ENCODE measurements at places on chromosomes 2 and 18.
A peak's percentile ranks its signal among the peaks of the same experiment; 100 is the strongest.

- DNase-seq: no peak
These were observed 63.9 kb downstream of the GYPC start for GRCh38 chr2:126719833-126720351.

DNA sequence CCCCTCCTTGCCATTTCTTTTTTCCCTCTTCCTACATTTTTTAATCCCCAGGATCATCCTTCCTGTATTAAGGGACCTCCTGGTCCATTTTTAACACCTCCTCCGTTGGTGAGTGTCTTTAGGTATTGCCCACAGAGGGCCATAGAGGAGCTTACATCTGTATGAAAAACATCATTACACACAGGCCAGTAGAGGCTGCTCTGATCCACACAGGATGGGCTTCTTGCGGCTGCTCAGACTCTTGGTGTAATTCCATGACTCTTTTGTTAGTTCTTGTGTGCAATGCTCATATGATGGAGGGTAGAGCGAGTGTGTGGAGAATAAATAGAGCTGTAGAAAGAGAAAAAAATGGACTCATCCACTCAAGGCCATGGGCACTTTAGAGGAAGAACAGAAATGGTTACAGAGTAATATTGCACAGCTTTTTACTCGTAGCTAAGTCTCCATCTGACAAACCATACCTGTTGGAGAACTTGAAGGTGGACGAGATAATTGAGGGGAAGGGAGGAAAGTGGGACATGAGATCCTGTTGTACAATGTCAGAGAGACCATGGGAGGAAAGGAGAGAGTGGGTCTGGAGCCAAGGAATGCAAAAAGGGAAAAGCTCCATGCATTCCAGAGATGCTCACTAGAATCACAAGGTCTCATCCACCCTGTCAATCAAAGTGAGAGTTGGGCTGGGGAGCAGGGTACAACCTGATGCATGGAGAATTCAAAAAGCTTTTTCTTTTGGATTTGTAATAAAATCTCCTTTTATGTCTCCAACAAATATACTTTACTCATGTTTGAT lies 129.7 kb upstream of the TNP1 start:
- no peak for DNase-seq

GRCh38 chr18:57585421-57585820 lies 1.1 kb downstream of the FECH start:
- DNase-seq: no peak

- DNase-seq: no peak
These were observed 56.6 kb downstream of the FAM228A start for GRCh38 chr2:24231461-24231881.

GRCh38 chr2:221444106-221444505 lies 128.0 kb downstream of the EPHA4 start:
- DNase-seq: no peak

- DNase-seq: no peak
These were observed 4.0 kb upstream of the MREG start for GRCh38 chr2:216017365-216017764.

DNA sequence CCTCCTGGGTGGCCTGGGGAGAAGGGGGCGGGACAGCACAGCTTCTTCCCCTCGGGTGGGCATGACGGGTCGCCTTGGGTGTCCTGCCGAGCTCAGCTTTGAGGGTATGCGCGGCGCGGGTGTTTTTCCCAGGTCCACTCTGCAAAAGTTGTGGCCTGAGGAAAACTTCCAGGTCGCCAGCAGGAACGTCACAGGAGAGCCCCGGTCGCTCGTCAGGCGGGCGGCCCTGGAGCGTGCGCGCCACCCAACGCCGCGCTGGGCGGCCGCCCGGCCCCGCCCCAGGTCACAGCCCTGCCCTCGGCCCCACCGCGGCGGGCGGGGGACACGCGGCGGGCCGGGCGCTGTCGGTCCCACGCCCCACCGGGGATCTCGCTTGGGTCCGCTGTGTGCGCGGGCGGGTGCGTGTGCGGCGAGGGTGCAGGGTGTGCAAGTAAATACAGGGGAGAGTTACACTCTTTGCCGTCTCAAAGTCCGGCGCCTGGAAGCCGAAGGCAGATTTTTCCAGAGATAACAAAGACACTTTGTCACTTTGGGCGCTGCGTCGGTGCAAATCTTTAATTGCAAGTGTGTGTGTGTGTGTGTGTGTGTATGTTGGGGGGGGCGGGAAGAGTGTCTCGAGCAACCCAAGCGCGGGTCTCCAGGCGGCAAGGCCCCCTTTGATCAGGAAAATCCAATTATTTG lies 616 bp upstream of the SP5 start:
- DNase-seq: no peak

- DNase-seq: no peak
These were observed 27.5 kb downstream of the CDH20 start for GRCh38 chr18:61360404-61361383.

- DNase-seq: no peak
These were observed 144.4 kb downstream of the MREG start for GRCh38 chr2:215868846-215869543.

DNA sequence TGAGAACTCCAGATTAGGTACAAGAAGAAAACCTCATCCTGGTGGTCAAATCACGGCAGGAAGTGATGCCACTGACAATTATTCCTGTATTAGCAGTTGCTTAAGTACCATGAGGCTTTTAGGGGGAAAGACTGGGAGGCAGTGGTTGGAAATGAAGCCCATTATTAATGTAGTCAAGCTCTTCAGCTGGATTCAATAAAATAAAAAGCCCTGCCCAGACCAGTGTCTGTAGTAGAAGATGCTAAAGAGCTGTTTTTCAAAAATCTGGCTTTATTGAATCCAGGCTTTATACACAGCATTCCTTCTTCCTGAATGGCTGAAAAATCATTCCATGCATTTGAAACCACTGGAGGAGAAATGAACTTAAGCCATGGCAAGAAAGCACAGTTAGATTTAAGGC lies 155.2 kb downstream of the BCL2 start:
- no peak for DNase-seq

DNA sequence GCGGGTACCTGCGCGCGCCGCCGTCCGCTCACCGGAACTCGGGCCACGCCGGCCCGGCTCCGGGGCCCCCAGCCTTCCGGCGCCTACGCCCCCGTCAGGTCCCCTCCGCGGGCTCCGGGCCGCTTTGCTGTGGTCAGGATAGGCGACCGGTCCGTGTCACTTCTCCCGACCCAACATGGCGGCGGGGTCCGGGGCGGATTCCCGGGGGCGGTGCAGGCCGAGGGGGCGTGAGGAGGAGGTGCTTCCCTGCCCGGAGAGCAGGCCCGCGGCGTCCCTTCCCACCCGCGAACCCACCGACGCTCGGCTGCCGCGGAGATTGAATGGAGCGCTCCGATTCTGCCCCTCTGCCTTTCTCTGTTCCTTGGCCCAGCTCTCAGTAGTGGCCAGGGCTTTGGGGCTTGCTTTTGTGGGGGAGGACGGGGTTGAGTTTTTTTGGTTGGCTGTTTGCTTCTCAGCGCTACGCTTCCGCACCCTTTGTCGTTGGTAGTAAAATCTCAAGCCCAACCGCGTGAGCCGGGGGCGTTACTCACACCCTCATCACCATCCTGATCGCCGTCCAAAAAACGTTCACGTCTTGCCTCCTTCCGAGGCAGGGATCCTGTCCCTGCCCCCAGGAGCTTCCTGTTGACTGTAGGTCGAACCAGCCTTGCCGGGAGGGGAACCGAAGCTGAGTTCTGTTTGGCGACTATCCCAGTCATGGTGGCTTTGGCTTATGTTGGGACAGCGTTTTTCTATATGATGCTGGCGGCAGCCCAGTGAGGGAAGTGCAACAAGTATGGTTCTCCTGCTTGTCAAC lies 532 bp upstream of the YES1 start:
- DNase-seq: peak; percentile 59

DNA sequence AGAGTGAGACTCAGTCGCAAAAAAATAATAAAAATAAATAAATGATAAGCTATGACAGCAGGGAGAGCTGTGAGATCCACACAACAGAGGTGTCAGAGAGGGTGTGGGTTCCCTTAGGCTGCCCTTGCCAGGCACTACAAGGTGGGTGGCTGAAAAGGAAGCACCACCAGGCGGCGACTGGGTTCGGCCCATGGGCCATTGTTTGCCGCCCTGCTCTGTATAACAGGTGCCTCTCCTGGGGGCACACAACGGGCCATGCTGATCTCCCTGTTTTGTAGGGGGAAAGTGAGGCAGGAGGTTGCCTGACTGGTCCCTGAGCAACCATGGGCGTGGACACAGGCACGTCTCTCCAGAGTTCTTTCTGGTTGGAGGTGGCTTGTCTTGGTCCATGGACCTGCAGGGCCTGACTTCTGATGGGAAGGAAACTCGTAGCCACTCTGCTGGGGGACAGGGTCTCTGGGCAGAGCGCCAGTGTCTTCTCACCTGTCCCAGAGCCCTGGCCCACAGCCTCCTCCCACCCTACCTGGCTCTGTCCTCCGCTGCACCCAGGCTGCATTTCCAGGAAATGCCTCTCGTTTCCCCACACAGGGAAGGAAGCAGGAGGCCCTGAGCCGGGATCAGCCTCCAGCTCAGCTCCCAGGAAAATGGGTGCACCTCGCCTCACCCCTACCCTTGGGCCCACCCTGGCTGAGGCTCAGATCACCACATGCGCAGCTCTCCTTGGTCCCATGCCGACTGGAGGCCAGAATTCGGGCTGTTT lies 109.6 kb upstream of the ODC1 start:
- DNase-seq: no peak

- no peak for DNase-seq
These were observed 25.5 kb downstream of the ITPRID2 start for GRCh38 chr2:181916726-181917718.

- peak; percentile 29 for DNase-seq
These were observed 584 bp downstream of the AAK1 start for GRCh38 chr2:69642709-69643601.

- DNase-seq: no peak
These were observed 1632.8 kb upstream of the CELF4 start for GRCh38 chr18:39198376-39198775.

- DNase-seq: no peak
These were observed 1072.1 kb upstream of the FANCL start for GRCh38 chr2:59312967-59313940.

DNA sequence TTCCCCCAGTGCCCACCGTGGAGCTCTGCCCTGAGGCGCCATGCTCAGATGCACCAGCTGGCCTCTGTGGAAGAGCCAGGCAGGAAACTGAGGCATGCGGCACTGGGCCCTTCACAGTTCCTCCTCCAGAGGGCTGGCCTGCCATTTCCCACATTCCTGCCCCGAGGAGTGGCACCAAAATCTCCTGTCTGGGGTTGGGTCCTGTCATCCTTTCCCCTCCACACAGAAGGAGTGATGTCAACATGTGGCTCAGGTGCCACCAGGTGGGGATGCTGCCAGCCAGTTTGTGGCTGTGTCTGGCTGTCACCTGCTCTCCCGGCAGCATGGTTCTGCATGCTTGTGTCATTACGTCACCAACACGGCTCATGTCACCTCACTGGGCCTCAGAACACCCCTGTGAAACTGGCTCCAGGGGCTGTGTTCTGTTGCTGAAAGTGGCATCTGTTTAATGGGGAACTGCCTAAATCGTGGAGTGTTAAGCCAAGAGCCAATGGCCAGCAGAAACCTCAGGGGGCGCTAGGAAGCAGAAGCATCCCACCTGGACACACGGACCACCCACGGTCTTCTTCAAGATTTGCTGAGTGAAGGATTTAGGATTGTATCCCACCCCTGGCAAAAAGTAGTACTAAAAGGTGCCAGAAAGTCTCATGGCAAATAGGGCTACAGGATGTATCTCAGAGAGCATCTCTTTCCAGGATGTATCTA lies 51.3 kb downstream of the ZAP70 start:
- no peak for DNase-seq

- no peak for DNase-seq
These were observed 104.0 kb upstream of the REV1 start for GRCh38 chr2:99593692-99594427.

DNA sequence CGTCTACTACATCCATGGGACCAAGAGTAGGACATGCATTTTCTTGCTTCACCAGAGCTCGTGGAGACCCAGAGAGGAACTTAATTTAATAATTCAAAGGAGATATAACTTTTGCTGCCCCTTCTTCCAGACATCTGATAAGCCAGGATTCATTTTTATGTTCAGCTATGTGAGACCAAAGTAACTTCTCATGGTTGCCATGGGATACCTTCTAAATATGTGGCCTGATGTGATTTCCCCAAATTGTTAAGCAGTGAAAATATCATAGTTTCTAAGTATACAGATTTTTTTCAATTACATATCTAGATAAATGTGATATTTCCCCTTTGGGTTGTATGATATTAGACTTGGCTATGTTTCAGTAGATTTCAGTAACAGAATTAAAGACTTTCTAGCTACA lies 185.5 kb upstream of the FN1 start:
- DNase-seq: no peak

- peak; percentile 71 for DNase-seq
These were observed 493.8 kb upstream of the NRP2 start for GRCh38 chr2:205188239-205189138.

DNA sequence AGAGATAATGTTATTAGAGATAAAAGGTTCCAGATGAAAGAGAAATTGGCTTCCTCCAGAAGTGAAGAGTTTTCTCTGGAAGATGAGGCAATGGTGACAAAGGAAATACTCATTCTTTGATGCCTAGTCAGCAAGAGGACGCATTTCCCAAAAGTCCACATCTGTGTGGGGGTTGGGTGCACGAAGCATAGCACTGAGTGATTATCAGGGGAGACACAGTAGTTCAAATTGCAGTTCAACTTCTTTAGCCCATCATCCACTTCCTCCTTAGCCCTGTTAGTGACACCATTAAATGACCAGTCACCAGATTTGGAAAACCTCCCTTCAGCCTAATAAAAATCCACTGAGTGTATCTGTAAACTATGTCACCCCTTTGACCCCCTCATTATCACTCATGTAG lies 80.9 kb upstream of the PHLPP1 start:
- no peak for DNase-seq

GRCh38 chr18:74116633-74117554 lies 30.7 kb downstream of the FBXO15 start:
- DNase-seq: peak; percentile 35

DNA sequence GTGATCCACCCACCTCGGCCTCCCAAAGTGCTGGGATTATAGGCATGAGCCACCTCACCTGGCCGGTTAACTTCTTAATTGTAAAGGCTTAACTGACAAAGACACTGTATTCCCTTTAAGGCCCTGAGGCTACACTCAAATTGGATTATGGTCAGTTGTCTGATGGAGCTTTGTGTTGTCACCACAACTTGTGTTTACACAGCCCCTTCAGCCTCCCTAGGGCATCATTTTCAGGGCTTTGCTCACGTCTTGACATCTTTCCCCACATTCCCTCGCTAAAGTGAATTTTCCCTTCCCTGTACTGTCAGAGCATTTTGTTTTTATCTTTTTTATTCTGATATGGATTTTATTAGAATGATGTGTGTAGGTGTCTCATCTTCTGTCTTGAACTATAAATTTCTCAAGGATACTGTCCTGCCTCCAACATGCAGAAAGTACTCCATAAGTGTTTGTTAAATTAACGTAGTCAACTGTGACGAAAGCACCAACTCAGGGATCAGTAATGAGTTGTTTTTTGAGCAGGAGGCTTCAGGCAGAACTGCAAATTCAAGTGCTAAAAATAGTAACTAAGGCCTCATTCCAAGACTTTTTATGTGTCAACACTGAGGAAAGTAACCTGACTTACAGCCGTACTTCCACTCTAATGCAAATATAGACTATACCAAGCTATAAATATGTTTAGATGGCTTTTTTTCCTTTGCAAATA lies 77.1 kb upstream of the NARS1 start:
- no peak for DNase-seq
